ENCODE measurements at places on chromosomes 5 and 9.

- DNase-seq, result peak; percentile 49
Observed at GRCh38 chr9:124559871-124560270, 52.7 kb upstream of the NR5A1 start.

- no peak for DNase-seq
Observed at GRCh38 chr5:168011096-168011495, 280.3 kb upstream of the WWC1 start.

GRCh38 chr5:18771097-18771610, 1136.9 kb downstream of the TAF11L14 start:
- DNase-seq, result no peak

GRCh38 chr5:53256746-53257145, 147.2 kb upstream of the MOCS2 start:
- peak; percentile 74 for DNase-seq

DNA sequence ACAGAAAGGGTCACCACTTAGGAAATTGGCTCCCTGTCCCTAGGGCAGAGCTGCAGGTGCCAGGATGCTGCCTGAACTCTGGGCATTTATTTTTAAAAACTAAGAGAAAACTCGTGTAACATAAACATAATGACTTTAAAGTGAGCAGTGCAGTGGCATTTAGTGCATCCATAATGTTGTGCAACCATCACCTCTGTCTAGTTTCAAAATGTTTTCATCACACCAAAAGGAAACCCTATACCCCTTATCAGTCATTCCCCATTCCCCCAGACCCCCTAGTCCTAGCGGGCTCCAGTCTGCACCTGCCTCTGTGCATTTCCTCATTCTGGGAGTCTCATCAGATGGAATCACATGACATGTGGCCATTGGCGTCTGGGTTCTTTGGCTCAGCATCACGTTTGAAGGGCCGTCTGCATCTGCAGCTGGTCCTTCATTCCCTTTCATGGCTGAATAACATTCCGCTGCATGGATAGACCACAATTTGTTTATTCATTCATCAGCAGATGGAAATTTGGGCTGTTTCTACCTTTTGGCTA, 55.8 kb downstream of the NSG2 start:
- no peak for DNase-seq

DNA sequence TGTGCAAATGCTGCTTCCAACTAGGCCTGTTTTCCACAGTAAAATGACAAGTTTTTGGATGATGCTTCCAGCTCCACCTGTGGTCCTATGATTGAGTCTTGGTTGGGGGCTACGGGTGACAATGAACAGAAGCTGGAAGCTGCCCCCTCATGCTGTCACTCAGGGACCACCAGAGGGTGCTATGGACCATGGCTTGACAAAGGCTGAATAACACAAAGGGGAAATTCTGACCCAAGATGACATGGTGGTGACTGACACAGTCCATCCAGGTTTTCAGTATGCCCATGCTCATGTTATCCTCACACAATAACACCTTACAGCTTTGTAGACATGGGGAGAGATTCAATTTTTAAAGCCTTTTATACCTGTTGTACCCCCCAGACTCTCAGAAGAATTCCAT, 23.9 kb upstream of the SAP30L start:
- DNase-seq, result no peak

DNA sequence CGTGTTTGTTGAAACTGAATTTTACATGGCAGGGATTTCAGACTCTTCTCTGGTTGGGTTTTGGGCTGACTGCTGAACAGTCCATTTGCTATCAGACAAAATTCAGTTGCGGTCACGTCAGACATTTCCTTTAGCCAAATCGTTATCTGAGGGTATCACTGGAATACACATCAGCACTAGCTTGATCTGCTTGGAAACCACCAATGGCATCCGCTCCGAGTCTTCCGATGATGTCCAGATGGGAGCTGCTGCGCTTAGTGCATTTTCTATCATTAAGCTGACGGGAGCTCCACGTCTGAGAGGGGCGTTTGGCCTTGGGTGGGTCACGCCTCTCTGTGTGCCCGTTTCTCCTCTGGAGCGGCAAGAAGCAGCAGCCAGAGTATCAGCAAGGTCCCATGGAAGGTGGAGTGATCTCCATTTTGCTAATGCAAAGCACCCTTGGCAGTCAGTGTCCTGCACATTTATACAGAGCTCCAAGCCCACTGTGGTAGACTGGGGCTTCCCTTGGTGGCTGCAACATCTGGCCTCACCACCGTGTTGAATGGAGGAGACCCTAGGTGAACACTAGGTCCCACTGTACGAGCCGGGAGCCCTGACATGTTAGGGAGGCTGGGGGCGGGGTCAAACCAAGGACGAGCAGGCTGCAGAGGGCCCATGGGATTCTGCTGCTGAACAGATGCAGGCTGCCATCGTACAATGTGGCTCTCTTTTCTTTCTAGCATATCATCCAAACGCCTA, 134.6 kb upstream of the PHYKPL start:
- no peak for DNase-seq

DNA sequence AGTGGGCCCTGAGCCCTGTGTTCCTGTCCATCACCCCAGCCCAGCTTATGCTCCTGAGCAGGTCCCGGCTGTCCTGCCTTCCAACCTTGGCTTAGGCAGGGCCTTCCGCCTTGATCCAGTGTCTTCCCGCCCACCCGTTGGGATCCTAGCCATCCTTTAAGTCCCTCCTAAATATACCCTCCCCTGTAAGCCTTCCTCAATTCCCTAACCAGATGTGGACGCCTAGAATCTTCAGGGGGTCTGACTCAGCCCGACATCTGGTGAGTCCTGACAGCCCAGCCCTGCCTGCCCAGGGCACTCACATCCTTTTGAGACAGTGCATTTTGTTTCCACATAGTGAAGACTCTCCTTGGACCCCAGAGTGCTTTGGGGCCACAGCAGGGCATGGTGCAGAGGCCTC, 23.7 kb downstream of the SLC6A7 start:
- no peak for DNase-seq

DNA sequence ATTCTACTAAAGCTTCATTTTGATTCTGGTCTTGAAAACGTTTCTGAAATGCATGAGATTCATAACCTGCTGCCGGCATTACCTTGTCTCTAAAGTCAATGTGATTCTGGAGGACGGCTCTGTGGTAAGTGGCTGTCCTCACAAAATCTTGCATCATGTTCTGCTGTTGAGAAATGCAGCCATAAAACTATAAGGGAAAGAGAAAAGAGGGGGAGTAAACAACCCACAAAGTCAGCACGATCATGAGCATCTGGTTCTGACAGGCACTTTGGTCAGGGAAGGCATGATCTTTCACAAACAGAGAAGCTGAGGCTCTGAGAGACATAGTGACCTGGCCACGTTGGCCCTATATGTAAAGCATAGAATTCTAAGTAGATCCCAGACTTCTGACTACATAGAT, 168.9 kb upstream of the PUM3 start:
- no peak for DNase-seq

- no peak for DNase-seq
Observed at GRCh38 chr9:115548609-115549260, 430.8 kb upstream of the TNC start.

GRCh38 chr9:127013597-127013996, 99.0 kb downstream of the RALGPS1 start:
- DNase-seq, result peak; percentile 4

DNA sequence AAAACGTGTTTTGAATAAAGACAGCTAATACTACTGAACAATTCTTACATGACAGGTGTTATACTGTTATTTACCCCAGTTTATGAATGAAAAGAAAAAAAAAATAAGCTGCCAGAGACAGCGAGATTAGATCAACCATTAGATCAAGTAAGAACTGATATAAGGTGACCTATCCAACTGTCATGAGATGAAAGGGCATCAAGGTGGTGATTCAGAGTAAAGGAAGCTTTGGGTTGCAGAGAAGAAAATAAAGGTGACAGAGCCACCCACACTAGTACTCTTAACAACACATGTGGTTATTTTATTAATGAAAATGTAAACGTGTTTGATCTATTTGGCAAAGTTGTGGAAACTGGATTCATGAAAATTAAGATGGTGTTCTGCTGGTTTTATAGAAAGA, 435.2 kb downstream of the GABRG2 start:
- DNase-seq, result no peak

GRCh38 chr9:71326360-71326759, 204.9 kb upstream of the TRPM3 start:
- peak; percentile 84 for DNase-seq

DNA sequence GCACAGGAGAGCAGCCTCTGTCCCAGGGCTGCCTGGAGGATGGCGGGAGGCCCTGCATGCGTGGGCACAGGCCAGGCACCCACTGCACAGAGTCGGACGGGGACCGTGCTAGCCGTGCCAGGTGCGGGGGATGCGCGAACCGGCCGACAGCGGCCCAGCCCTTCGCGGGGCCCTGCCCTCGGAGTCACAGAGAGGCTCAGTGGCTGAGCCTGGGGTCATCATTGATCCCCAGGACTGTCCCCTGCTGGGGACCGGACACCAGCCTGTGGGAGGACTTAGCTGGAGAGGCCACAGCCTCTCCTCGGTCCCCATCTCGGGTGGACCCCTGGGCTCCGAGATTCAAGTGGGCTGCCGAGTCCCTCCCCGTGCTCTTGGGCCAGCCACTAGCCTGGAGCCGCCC, 19.1 kb upstream of the LAMC3 start:
- DNase-seq, result no peak

- no peak for DNase-seq
Observed at GRCh38 chr5:111200828-111201227, 23.4 kb upstream of the CAMK4 start.

DNA sequence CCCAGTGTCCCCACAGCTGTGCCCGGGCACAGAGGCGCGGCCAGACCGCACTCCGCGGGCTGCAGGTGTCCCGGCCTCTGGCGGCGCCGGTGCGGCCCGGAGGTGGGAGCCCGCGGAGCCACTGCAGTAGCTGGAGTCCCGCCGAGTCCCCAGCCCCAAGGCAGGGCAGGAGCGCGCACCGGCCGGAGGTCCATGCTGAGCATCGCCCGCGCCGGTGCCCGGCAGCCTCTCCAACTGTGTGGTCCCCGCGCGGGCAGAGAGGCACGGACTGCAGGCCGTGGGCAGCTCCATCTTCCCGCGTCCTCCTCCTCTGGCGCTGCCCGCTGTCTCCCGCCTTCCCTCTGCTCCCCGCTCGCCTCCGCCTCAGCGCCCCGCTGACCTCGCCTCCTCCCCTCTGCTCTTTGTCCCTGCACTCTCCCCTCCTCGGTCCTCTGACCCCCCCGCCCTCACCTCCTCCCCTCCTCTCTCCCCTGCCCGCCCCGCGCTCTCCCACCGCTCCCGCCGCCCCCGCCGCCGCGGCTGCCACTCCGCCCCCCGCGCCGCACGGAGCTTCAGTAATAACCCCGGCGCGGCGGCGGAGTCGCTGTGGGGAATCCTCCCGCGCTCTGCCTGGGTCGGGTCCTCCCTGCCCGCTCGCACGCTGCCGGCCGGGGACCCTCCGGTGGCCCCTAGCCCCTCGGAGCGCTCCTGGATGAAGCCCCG, at the start of gene ADAMTS16:
TSS of gene ADAMTS16 (plus strand) at position 554 of the 702 bp plus-strand sequence. CDS start at position 692, 138 bp downstream.
- DNase-seq, result no peak
